Uterus (tissue), 4 donors: ENCODE measurements at places on chromosomes 3 and 15. TPM values are rescaled to one million over a fixed set of nuclear protein-coding genes. Genes with fewer than 3 reads are reported as not detected.

TMED3 gene
- total RNA-seq = 15.3 TPM

SLC9C1 gene
- not detected for total RNA-seq

GRCh38 chr15:73366766-73367623 lies 1.8 kb downstream of the HCN4 start:
- no peak for DNase-seq

GRCh38 chr3:100169201-100169920 lies 55.1 kb upstream of the FILIP1L start:
- DNase-seq = no peak

- peak; percentile 36 for DNase-seq
Observed at GRCh38 chr15:39429898-39430357, 151.0 kb upstream of the THBS1 start.
